ENCODE measurements at places on chromosomes 6 and 20. TPM values are rescaled to one million over a fixed set of nuclear protein-coding genes. Genes with fewer than 3 reads are reported as not detected.
A peak's percentile ranks its signal among the peaks of the same experiment; 100 is the strongest.

- no peak for DNase-seq
Measured at GRCh38 chr6:107290491-107290890, 168.9 kb downstream of the PDSS2 start.

DNA sequence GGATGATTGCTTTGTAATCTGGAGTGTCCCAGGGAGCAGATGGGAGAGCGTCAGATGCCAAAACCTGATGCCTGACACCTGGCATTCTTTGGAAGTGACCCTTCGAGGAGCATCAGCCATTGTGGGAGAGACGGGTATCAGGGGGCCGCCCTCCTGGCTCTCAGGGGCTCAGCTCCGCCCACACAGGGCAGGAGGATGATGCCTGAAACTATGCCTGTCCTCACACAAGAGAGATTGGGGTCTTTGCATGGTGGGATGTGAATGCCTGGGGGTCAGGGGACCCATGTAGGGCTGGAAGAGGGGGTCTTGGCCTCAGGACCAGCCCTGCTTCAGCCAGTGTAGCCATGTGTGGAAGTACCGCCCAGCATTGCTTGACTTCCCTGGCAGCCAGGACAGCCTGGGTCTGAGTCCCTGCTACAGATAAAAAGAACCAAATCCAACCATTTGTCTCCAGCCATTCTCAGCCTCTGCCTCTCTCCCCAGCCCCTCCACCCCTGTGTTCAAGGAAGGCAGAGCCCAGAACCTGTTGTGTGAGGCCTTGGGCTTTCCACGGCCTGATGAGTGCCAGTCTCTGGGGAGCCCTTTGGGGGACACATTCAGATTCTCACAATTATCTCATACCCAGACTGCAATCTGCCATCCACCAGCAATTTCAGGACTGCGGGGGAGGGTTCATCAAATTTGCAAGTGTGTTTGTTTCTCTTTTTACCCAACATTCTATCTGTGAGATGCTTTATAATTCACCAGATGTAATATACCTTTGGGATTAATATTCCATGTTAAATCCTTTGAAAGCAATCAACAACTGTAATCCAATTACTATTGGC is 371.2 kb downstream of the PREX1 start:
- no peak for DNase-seq

DNA sequence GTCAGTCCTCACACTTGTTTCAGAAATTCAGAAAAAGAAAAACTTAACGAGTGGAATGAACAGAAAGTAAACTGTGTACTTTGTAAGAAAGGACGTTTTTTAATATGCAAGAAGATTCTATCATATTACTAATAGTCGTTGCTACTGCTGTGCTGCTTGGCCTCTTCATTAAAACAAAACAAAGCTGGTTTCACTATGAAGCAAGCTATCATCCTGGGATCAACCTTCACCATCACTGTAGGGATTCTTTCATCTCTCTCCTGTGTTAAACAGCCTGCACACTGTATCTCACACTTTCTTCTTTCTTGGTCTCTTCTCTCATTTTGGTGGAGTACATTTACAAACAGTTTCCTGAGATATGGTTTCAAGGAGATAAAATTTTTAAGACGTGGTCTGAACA is 284.2 kb downstream of the BTBD9 start:
- DNase-seq, result no peak

GRCh38 chr6:151443911-151444621 is 7.9 kb downstream of the RMND1 start:
- DNase-seq, result no peak

DNA sequence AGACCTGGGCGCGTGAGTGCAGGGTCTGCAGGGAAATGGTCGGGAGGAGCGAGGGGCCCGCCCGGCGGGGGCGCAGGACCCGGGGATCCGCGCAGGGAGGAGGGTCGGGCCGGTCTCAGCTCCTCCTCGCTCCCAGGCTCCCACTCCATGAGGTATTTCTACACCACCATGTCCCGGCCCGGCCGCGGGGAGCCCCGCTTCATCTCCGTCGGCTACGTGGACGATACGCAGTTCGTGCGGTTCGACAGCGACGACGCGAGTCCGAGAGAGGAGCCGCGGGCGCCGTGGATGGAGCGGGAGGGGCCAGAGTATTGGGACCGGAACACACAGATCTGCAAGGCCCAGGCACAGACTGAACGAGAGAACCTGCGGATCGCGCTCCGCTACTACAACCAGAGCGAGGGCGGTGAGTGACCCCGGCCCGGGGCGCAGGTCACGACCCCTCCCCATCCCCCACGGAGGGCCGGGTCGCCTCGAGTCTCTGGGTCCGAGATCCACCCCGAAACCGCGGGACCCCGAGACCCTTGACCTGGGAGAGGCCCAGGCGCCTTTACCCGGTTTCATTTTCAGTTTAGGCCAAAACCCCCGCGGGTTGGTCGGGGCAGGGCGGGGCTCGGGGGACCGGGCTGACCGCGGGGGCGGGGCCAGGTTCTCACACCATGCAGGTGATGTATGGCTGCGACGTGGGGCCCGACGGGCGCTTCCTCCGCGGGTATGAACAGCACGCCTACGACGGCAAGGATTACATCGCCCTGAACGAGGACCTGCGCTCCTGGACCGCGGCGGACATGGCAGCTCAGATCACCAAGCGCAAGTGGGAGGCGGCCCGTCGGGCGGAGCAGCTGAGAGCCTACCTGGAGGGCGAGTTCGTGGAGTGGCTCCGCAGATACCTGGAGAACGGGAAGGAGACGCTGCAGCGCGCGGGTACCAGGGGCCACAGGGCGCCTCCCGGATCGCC is 54.2 kb upstream of the HLA-A start:
- peak; percentile 59 for DNase-seq

DNA sequence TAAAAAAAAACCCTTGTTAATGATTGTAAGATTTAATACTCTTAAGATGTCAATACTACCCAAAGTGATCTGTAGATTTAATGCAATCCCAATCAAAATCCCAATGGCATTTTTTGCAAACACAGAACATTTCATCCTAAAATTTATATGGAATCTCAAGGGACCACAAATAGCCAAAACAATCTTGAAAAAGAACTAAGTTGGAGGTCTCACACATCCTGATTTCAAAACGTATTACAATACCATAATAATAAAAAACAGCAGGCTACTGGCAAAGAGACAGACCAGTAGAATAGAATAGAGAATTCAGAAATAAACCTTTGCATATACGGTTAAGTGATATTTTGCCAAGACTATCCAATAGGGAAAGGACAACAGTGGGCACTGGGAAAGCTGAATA is 331.9 kb upstream of the JARID2 start:
- DNase-seq, result no peak

DNA sequence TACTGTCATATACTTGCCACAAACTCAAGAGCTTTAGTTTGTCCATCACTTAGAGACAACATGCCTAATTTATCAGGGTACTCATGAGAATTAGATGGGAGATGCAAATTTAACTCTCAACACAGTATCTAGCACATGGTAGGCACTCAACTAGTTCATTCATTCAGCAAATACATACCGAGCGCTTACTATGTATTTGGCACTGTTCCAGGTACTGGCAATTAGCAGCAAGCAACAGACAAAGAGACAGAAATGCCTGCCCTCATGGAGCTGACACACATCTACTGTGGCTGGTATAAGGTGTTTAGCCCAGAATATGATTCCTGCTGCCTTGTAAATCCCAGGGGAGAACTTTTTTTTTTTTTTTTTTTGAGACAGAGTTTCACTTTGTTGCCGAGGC is 4.8 kb downstream of the MICAL1 start:
- DNase-seq, result no peak

DNA sequence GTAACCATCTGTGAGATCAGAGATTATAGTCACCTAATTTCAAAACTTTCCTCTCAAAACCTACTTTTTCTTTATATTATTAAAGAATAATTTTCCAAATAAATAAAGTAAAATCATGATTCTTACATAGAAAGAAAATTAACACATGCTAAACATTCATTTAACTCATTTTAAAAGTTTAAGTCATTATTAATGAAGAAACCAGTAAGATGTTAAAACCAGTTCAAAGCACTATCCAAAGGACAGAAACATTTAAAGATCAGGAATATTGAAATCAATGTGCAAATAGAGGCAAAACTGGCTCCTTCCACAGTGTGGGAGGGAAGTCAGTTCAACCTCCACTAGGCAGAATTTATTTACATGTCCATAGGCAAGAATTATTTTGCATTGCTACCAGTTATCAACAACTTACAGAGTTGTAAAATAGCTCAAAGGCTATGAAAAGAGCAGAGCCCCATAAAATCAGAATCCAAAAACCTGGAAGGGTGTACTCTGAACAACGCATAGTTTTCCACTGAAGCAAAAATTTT is 146.9 kb downstream of the KHDC1L start:
- no peak for DNase-seq

DNA sequence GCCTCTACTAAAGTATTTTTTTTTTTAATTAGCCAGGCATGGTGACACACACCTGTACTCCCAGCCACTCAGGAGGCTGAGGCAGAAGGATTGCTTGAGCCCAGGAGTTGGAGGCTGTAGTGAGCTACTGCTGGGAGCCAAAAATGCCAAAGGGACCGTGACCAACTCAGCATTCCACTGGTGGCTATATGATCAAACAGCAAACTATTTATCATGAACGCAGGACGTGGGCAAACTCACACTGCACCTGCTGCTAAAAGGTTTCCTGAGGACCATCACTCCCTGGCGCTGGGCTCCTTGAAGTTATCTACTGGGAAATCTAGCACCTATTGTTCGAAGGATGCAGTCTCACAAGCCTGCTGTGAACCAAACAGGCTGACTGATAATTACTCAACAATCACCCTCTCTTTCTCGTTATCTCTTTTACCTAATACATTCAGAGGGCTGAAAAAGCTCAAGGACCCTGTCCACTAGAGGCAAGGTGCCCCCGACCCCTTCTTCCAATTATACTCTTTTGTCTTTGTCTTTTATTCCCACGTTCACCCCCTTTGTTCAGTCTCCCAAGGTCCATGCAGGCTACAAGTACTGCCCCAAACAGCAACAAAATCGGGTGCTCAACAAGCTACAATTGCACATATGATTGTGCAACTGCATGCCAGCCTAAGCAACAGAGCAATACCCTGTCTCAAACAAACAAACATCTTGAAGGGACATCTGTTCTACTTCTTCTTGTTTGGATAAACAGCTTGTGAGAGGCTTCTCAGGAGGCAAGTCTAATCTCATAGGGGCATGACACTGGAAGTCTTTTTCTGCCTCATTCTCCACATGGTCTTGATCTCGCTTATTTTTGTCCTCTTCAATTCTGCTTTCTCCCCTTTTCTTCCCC is 47.7 kb upstream of the PLN start:
- DNase-seq, result no peak

- DNase-seq, result peak; percentile 74
Measured at GRCh38 chr6:28880894-28881780, 42.6 kb downstream of the TRIM27 start.

- DNase-seq, result no peak
Measured at GRCh38 chr20:51379601-51380341, 162.7 kb downstream of the NFATC2 start.

- DNase-seq, result no peak
Measured at GRCh38 chr6:148389086-148389485, 46.4 kb downstream of the SASH1 start.

DNA sequence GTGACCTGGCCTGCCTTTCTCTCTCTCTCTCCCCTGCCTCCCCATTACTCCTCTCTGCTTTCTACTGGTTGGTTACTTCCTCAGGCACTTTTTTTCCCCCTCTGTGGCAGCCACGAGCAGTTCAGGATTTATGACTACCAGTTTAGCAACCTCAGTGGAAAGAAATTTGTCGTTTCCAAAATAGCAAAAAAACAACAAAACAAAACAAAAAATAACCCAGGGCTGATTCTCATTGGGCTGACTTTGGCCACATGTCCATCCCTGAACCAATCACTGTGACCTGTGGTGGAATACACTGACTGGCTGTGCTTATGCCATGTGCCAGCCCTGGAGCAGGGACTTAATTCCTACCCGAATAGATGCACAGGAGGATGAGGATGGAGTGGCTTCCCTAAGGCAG is 137.4 kb downstream of the TFAP2C start:
- no peak for DNase-seq

DNA sequence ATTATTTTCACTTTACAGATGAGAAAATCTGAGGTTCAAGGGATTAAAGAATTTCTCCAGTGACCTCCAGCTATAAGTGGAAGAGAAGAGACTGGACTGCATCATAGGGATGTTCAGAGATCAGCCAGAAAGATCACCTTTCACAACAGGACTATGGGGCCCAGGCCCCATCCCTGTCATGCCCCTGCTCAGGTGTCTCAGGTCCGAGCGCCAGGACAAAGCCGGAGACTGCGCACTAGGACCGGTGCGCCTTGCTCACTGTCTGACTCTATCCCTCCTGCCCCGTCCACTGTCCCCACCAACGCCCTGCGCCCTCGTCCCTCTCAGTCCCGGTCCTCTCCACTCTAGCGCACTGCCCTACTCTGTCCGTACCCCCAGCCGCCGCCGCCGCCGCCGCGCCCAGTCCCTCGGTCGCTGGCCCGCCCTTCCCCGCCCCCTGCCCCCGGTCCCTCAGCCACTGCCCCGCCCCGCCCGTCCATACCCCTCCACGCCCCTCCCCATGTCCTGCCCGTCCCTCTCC is 521 bp upstream of the RAD21L1 start:
- peak; percentile 11 for DNase-seq

DNA sequence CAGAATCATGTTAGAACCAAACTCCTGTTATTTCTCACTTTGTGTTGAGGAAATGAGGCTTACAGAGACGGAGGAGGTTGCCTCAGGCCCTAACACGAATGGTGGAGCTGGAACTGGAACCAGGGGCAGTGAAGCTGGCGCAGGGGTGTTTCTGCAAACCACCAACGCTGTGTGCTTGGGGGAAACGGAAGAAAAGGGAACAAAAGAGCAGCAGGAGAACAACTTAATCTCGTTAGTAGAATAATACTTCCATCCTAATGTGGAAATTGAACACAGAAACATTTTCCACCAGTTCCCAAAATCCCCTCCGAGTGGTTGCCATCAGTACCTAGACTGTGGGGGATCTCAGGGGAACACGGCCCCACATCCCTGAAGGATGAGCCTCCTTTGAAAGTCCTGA is 103.4 kb upstream of the FRMD1 start:
- no peak for DNase-seq

Gene HRH3
- 20.6 TPM for total RNA-seq

Gene RIPOR2
- total RNA-seq, result 29.3 TPM

Gene TFAP2D
- total RNA-seq, result not detected

Gene C4A
- total RNA-seq, result 55.3 TPM

Gene LY6G6F
- not detected for total RNA-seq

Gene SAMD3
- 1.4 TPM for total RNA-seq

Gene LRRN4
- total RNA-seq, result 0.60 TPM

Gene SULF2
- 66.6 TPM for total RNA-seq

Gene PRRC2A
- 202 TPM for total RNA-seq

Gene EEF1A2
- total RNA-seq, result 742 TPM

Measured in dorsolateral prefrontal cortex (tissue), 122 donors.